ENCODE measurements at places on chromosomes 2 and 18. TPM values are rescaled to one million over a fixed set of nuclear protein-coding genes. Genes with fewer than 3 reads are reported as not detected.

Gene ABI2
- total RNA-seq: 58.6 TPM

Gene SCN3A
- total RNA-seq: 1.4 TPM

Gene GLI2
- total RNA-seq: 42.9 TPM

Gene FAM98A
- total RNA-seq: 94.1 TPM
